CD4-positive, CD25-positive, alpha-beta regulatory T cell (primary cell): ENCODE measurements at places on chromosomes 3 and 15. TPM values are rescaled to one million over a fixed set of nuclear protein-coding genes. Genes with fewer than 3 reads are reported as not detected.

The UBXN7 gene
- 93.8 TPM for total RNA-seq

The CLDN1 gene
- 0.39 TPM for total RNA-seq

The COL8A1 gene
- total RNA-seq = not detected

The GOLGA6L9 gene
- 2.9 TPM for total RNA-seq

DNA sequence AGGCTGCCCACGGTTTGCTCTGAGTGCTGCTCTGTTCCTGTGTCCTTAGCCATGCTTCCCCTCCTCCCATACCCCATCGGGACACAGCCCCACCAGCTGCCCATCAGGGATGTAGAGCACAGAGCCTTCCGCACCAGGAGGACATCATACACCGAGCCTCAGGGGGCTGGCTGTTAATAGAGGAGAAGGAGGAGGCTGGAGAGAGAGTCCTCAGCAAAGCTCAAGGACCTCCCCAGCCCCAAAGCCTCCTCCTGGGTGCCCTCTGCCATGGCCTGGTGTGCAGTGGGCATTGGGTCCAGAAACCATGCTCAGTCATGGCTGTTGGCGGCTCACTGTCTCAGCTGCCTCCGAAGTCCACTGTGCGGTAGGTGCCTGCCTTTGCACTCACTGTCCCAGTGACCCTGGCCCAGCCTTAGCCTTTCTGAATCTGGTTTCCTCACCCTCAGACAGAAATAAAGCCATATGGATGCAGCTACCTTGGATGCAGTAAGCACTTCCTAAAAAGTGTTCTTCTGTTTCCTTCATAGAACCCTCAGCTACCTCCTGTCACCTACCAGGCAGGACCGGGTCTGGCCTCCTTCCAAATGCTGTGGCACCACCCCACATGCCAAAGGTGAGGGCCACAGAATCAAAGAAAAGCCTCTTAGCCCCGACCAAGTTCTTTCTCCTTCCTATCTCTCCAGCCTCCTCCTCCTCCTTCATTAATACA, 53.9 kb downstream of the ACAD9 start:
- H3K27me3 ChIP-seq = no peaks in the 10 kb centered on the region
- H3K4me3 ChIP-seq = no peak overlapping the region
- H3K27ac ChIP-seq = no peak overlapping the region
- no peak for DNase-seq
- H3K4me1 ChIP-seq = no peaks in the 10 kb centered on the region
- no peaks in the 10 kb centered on the region for H3K36me3 ChIP-seq

DNA sequence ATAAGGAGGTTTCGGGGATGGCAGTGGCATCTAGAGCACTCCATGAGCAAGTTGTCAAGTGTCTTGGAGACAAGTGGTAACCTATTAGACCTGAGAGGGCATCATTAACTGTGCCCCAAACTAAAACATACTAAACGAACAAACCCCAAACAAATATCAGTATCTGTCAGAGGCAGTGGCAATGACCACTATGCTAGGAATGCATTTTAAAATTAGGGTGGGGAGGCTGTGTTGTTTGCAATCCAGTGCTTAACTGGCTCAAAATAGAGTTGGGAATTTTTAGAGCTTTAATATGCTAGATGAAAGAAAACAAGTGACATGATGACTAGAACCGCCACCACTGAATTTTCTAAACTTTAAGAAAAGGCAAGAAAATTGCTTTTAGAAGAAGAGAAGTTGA, 51.8 kb upstream of the TPRG1 start:
- no peaks in the 10 kb centered on the region for H3K27me3 ChIP-seq
- peaks cover 11% of the 10 kb centered on the region for H3K4me1 ChIP-seq
- no peak for DNase-seq
- no peak overlapping the region for H3K4me3 ChIP-seq
- no peaks in the 10 kb centered on the region for H3K36me3 ChIP-seq

GRCh38 chr3:10515884-10516495, 10.6 kb upstream of the ATP2B2 start:
- DNase-seq = no peak
- no peaks in the 10 kb centered on the region for H3K27me3 ChIP-seq
- H3K4me1 ChIP-seq = no peaks in the 10 kb centered on the region
- H3K4me3 ChIP-seq = no peak overlapping the region
- no peak overlapping the region for H3K27ac ChIP-seq

GRCh38 chr3:23985747-23986544, 40.9 kb downstream of the NR1D2 start:
- H3K27me3 ChIP-seq = no peaks in the 10 kb centered on the region
- no peak overlapping the region for H3K27ac ChIP-seq
- no peaks in the 10 kb centered on the region for H3K36me3 ChIP-seq
- DNase-seq = no peak
- H3K4me1 ChIP-seq = no peaks in the 10 kb centered on the region

- no peak overlapping the region for H3K27ac ChIP-seq
- DNase-seq = no peak
- H3K4me1 ChIP-seq = peaks cover 7% of the 10 kb centered on the region
- H3K27me3 ChIP-seq = peaks cover 2% of the 10 kb centered on the region
- no peak overlapping the region for H3K4me3 ChIP-seq
Observed at GRCh38 chr3:48425281-48425812, 4.5 kb downstream of the PLXNB1 start.

- H3K36me3 ChIP-seq = no peaks in the 10 kb centered on the region
- H3K27ac ChIP-seq = no peak overlapping the region
- no peak overlapping the region for H3K4me3 ChIP-seq
- no peaks in the 10 kb centered on the region for H3K27me3 ChIP-seq
Observed at GRCh38 chr15:49887659-49888322, 231.2 kb downstream of the ATP8B4 start.

DNA sequence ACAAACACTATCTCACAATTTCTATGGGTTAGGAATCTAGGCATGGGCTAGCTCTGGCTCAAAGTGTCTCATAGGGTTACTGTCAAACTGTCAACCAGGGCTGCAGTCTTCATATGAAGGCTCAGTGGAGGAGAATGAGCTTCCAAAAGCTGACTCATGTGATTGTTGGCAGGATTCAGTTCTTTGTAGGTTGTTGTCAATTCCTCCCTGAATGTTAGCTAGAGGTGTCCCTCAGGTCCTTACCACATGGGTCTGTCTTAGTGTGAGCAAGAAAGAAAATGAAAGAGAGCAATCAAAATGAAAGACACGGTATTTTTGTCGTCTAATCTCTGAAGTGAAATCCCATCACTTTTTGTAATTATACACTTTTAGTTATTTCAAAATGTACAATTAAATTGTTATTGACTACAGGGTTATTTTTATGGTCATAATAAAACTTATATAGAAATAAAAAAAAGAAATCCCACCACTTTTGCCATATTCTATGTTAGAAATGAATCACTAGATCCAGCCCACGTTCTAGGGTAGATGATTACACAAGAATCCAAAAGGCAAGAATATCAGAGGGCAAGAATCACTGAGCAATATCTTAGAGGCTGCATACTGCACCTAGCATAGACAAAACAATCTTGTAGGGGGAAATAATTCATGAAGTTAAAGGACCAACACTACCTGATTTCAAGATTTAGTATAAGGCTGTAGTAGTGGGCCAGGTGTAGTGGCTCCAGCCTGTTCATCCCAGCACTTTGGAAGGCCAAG, 8.4 kb downstream of the ACSBG1 start:
- H3K4me3 ChIP-seq = no peak overlapping the region
- H3K36me3 ChIP-seq = no peaks in the 10 kb centered on the region
- H3K27ac ChIP-seq = no peak overlapping the region
- no peaks in the 10 kb centered on the region for H3K4me1 ChIP-seq
- DNase-seq = no peak

DNA sequence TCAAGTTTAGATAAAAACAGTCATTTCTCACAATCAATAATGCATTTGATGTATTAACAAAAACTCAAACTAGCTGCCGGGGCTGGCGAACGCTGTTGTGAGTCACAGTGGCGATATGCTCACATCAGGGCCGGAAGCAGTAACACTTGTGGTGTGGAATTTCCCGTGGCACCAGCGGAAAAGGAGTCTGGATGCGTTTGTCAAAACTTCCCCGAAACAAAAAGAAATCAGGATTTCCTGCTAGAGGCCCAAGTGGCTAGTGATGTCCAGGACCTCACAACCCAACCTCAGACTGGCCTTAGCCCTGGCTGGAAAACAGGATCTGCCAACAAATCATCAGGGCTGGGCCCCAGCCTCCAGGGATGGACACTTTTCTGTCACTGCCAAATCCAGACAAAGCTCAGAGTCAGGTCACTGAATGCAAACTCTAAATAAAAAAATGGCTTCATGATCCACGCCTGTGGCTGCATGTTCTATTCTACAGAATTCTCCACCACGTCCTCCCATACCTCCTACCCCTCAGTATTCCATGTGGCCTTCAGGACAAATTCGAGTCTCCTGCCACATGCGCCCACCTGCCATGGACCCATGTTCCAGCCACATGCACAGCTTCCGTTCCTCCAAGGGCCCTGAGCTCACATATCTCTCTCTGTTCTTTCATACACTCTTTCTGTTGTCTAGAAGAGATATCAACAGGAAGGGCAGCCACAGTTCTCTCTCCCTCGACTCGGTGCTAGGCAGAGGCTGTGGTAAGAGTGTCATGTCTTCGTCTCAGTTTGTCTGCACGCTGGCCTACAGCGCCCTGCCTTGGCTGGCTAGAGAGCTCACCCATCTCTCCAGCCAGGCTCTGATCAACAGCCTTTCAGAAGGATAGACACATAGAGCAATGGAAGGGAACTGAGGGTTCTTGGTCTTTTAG, 35.4 kb downstream of the EHD4 start:
- DNase-seq = peak; percentile 77
- H3K27ac ChIP-seq = peak overlapping the region; percentile 99
- peaks cover 63% of the 10 kb centered on the region for H3K4me1 ChIP-seq
- no peaks in the 10 kb centered on the region for H3K27me3 ChIP-seq
- H3K36me3 ChIP-seq = peaks cover 6% of the 10 kb centered on the region
- H3K4me3 ChIP-seq = peak overlapping the region; percentile 52

- H3K4me3 ChIP-seq = no peak overlapping the region
- no peaks in the 10 kb centered on the region for H3K4me1 ChIP-seq
- no peaks in the 10 kb centered on the region for H3K36me3 ChIP-seq
- no peaks in the 10 kb centered on the region for H3K27me3 ChIP-seq
Observed at GRCh38 chr3:23431764-23432163, 228.6 kb downstream of the UBE2E2 start.

GRCh38 chr3:62615258-62615849, 242.0 kb upstream of the FEZF2 start:
- H3K4me3 ChIP-seq = no peak overlapping the region
- no peak for DNase-seq
- no peaks in the 10 kb centered on the region for H3K4me1 ChIP-seq
- H3K36me3 ChIP-seq = no peaks in the 10 kb centered on the region
- peaks cover 2% of the 10 kb centered on the region for H3K27me3 ChIP-seq

DNA sequence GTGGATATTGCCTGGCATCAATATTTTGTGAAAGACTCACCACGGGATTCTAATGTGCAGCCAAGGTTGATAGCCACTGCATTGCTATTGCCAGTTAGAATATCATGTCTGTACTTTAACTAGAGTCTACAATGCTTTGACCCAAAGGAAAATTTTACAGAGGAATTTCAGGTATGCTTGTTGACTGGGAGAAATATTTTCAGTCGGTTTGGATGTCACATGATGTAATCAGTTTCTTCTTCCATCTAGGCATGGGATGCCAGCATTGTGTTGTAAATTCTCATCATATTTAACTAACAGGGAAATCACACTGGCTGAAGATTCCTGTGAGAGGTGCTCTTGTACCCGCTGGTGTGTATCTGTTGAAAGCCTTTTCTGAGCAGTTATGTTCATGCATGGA, 508.9 kb upstream of the ADAMTS9 start:
- no peak overlapping the region for H3K27ac ChIP-seq
- no peak overlapping the region for H3K4me3 ChIP-seq
- H3K4me1 ChIP-seq = no peaks in the 10 kb centered on the region
- DNase-seq = no peak
- no peaks in the 10 kb centered on the region for H3K27me3 ChIP-seq

DNA sequence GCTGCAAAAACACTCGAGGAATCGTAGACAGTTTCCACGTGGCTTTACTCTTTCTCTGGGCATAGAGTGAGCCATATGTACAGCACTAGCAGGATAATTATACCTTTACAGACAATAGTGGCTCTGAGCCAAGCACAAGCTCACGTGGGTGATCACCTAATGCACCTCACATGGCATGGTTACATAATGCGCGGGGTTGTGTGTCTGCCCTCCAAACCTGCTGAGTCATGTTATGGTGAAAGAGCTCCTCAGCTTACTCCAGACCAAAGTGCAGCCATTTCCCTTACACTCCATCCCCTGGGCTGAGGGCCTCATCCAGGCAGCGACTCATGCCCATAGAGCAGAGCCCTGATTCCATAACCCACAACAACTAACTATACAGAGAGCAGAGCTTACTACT, 1458.4 kb upstream of the CADM2 start:
- DNase-seq = no peak
- no peaks in the 10 kb centered on the region for H3K4me1 ChIP-seq
- H3K27ac ChIP-seq = no peak overlapping the region
- no peaks in the 10 kb centered on the region for H3K36me3 ChIP-seq
- no peak overlapping the region for H3K4me3 ChIP-seq
- no peaks in the 10 kb centered on the region for H3K27me3 ChIP-seq

DNA sequence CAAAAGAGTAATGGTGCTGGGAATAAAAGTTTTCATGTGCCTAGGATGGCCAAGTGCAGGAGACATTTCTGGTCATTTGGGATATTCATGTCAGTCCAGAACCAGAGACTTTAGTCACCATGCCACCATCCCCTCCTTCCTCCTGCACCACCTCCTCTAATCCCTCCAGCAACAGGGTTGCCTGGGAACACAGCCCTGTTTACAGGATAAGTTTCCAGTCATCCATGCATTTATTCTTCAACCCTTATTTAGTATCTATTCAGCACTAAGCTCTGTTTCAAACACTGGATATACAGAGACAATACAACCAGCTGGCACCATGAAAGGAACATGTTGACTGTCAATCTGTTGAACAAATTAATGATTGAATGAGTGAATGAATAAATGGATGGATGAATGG, 211.7 kb downstream of the CLSTN2 start:
- H3K4me3 ChIP-seq = no peak overlapping the region
- H3K36me3 ChIP-seq = no peaks in the 10 kb centered on the region
- no peak overlapping the region for H3K27ac ChIP-seq
- no peak for DNase-seq

GRCh38 chr3:157135671-157136396, 24.1 kb downstream of the CCNL1 start:
- H3K4me3 ChIP-seq = no peak overlapping the region
- no peaks in the 10 kb centered on the region for H3K27me3 ChIP-seq
- DNase-seq = no peak
- peaks cover 44% of the 10 kb centered on the region for H3K4me1 ChIP-seq
- H3K36me3 ChIP-seq = no peaks in the 10 kb centered on the region
- H3K27ac ChIP-seq = no peak overlapping the region

- H3K36me3 ChIP-seq = no peaks in the 10 kb centered on the region
- H3K4me3 ChIP-seq = no peak overlapping the region
- H3K27ac ChIP-seq = no peak overlapping the region
- no peaks in the 10 kb centered on the region for H3K27me3 ChIP-seq
- DNase-seq = no peak
Observed at GRCh38 chr15:47542312-47542989, 174.9 kb upstream of the SEMA6D start.

GRCh38 chr15:59063042-59063441, 41.9 kb upstream of the CCNB2 start:
- no peak overlapping the region for H3K27ac ChIP-seq
- H3K36me3 ChIP-seq = peaks cover 87% of the 10 kb centered on the region
- peak overlapping the region; percentile 14 for H3K4me3 ChIP-seq
- no peaks in the 10 kb centered on the region for H3K27me3 ChIP-seq
- peaks cover 2% of the 10 kb centered on the region for H3K4me1 ChIP-seq
- DNase-seq = no peak

- peaks cover 3% of the 10 kb centered on the region for H3K27me3 ChIP-seq
- no peak for DNase-seq
Observed at GRCh38 chr3:17801131-17801530, 58.7 kb upstream of the TBC1D5 start.

GRCh38 chr15:95429345-95429744, 901.2 kb upstream of the NR2F2 start:
- H3K27me3 ChIP-seq = no peaks in the 10 kb centered on the region
- no peaks in the 10 kb centered on the region for H3K36me3 ChIP-seq
- no peak for DNase-seq
- no peaks in the 10 kb centered on the region for H3K4me1 ChIP-seq
